ENCODE measurements at places on chromosomes 13 and 19. TPM values are rescaled to one million over a fixed set of nuclear protein-coding genes. Genes with fewer than 3 reads are reported as not detected.

WDR88 gene
- polyA plus RNA-seq: not detected

VN1R4 gene
- not detected for polyA plus RNA-seq

MEX3D gene
- 1.9 TPM for polyA plus RNA-seq

OR7D2 gene
- polyA plus RNA-seq: not detected

STARD13 gene
- 9.3 TPM for polyA plus RNA-seq

NUP62 gene
- 14.0 TPM for polyA plus RNA-seq

ETV2 gene
- polyA plus RNA-seq: 0.46 TPM

OR7E24 gene
- not detected for polyA plus RNA-seq

TGFBR3L gene
- polyA plus RNA-seq: 0.76 TPM

PSG1 gene
- not detected for polyA plus RNA-seq

PRTN3 gene
- polyA plus RNA-seq: 0.11 TPM

SERPINE3 gene
- not detected for polyA plus RNA-seq

COG3 gene
- polyA plus RNA-seq: 7.7 TPM
